Brain microvascular endothelial cell (primary cell): ENCODE measurements at places on chromosomes 5 and 9.
A peak's percentile ranks its signal among the peaks of the same experiment; 100 is the strongest.

- no peak for DNase-seq
These were observed 358.6 kb upstream of the CDH9 start for GRCh38 chr5:27396998-27397397.

DNA sequence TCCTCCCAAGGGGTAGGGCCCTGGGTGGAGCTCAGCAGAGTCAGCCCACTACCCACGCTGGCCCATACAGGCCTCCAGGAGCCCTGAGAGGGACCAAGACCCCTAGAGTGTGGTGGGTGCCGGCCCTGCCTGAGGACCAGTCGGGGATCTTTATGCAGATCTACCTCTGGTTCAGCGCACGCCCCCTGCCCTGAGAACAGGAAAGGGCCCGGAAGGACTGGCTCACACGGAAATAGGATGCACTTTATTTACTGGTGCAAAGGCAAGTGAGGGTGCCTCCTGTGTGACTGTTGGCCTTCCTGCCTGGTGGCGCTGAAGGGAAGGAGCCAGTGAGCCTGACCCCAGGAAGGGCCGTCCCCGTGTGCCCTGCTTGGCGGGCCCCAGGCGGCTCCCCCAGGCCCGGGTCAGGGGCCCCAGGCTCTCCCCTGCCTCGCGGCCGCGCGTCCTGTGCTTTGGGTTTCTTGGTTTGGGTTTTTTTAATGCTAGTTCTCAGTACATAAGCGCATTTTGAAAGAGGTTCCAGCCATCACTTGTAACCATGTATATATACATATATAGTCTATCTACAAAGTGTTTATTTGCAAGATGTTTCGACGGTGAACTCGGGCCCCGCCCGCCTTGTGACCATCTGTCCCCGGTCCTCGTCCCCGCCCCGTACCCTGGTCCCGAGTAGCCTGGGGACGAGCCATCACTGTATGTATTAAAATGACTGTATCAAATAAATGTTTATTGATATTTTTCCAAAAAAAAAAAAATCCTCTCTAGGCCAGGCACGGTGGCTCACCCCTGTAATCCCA, 76.4 kb upstream of the ROR2 start:
- no peak for DNase-seq

DNA sequence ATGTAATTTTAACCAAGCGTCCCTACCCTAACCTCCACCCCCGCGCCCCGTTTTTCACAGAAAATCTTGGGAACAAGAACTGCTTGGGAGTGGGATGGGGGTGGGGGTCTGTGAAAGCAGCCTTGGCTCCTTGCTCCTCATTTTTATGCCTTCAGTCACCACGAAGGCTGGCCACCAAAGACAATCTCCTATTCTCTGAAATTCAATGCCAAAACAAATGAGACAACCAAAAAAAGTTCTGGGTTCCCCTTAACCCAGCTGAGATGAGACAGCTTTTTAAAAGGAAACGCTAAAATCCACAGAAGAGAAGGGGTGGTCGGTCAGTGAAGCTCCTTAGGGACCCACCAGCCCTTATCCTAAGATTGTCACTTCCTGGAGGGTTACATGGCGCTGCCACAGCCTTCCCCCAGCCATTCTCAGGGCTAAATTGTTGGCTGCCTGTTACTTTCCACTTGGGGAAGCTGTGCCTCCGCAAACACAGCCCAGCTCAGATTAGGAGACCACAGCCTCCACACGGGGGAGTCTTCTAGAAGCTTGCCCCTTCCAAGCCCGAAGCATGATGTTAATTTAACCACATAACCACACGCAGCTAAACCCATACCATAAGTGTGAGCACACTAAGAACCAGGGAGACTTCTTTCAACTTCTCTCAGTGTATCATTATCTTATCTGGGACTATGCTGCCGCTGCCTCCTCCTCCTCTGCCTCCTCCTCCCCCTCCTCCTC, 136.3 kb downstream of the FOXD1 start:
- peak; percentile 98 for DNase-seq

GRCh38 chr5:91794856-91795548, 411.9 kb upstream of the ARRDC3 start:
- DNase-seq, result peak; percentile 8

- no peak for DNase-seq
These were observed 171.0 kb downstream of the COL23A1 start for GRCh38 chr5:178419196-178419595.

DNA sequence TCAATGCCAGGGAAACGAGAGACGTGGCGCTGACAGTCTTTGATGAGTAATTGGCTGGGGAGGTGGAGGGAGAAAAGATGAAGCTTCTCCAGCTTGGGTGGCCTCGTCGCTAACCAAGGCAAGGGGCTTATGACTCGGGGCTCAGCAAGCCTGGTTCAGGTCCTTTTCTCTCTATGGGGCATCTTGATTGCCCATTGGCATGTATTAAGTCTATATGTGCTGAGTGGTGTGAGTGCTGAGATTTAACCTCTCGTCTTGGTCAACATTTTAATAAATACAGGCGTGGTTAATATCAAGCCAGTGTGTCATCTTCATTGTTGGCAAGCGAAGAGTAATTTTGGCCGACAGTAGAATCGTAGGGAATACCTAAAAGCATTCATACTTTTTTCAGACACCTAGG, 85.9 kb downstream of the RAI14 start:
- no peak for DNase-seq

DNA sequence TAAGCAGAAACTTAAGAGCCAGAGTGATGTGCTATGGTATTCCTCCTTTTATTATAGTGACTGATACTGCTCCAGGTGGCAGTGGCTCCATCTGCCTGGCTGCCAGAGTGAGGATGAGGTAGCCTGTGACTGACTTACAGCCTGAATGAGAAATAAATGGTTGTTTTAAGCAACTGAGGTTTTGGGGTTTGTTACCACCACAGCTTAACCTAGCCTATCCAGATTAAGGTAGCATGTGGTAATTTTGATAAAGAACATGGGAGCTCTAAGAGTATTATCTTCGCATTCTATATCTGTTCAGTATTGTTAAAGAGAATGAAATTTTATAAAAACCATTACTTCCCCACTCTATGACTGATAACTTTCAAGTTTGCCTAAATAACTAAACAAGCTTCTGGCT, 39.0 kb downstream of the GOLPH3 start:
- no peak for DNase-seq

GRCh38 chr5:111171-111570, 19.2 kb downstream of the PLEKHG4B start:
- DNase-seq, result no peak

- no peak for DNase-seq
These were observed 17.6 kb upstream of the MTMR12 start for GRCh38 chr5:32330126-32330971.

DNA sequence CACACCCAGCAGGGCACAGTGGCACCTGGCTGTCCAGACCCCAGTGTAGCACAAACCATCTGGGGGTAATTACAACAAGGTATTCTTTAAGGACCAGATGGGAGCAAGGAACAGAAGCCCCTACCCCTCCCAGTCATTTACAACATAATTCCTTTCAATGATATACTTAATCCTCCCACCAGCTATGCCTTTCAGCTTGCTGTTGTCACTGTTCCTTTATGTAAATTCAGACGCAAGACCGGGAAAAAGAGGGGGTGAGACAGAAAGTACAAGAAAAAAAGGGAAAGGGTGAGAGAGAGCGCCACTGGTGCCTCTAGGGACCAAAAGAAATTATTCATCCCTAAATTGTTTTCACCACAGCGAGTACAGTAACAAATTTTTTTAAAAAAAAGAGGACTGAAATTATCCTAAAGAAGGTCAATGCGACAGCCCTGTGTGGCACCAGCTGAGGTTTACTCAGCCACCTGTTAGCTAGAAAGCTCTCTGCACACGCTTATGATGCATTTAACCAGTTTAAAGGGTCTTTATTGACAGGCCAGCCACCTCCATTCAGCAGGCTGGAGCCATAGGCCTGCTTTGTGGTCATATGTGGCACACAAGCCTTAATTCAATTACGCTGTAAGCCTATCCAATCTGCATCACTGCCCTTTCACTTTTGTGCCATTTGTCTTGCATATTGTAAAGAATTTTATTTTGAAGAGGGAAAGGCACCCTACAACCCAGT, 210.2 kb upstream of the ISL1 start:
- DNase-seq, result no peak

- no peak for DNase-seq
These were observed 28.9 kb upstream of the IL33 start for GRCh38 chr9:6186691-6187090.

GRCh38 chr5:157965040-157965678, 106.2 kb upstream of the CLINT1 start:
- no peak for DNase-seq

DNA sequence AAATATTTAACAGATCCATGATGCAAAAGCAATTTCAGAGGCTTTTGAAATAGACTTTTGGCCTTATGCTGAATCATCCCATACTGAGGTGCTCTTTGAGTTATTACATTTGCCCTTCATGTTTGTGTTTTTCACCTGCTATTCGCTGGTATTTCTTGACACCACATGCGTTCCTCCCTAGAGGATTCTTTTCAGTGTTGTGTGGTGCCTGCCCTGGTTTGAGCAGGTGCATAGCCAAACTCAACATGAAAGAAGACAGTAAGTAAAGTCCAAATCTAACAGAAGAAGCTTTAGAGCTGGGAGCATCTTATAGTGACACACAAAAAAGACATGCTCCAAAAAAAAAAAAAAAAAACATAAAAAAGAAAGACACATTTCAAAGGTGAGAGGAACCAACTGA, 796.3 kb downstream of the SEMA5A start:
- DNase-seq, result no peak

DNA sequence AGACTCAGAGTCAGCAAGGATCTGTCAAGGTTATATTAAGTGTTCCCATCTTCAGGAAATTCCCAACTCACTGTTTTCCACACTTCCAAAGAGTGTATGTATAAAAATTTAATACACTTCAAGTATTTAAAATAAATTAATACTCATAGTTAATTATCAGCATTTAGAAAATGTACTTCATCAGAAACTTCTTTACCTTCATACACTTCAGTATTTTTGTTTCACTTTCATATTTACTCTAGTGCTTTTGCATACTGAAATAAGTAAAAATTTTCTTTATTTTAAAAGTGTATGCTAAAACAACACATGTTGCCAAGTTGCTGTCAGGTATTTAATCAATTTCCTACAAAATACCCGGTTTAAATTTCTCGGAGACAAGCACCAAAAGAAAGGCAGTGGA, 16.5 kb downstream of the RICTOR start:
- DNase-seq, result no peak
